ENCODE measurements at places on chromosomes 7 and 10.

- no peak for DNase-seq
Observed at GRCh38 chr10:72523932-72524396, 101.9 kb downstream of the MICU1 start.

DNA sequence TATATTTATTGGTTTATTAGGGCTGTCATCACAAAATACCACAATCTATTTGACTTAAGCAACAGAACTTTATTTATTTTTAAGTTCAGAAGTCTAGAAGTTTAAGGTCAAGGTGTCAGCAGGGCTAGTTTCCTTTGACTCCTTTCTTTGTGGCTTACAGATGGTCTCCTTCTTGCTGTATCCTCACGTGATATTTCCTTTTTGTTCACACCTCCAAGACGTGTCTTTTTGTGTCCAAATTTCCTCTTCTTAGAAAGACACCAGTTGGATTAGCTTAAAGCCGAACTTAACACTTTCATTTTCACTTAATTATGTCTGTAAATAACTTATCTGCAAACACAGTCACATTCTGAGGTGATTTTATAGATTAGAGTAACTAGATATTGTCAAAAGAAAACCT, 631.4 kb upstream of the POT1 start:
- no peak for DNase-seq

GRCh38 chr7:30595436-30596013, 847 bp downstream of the GARS1 start:
- peak; percentile 4 for DNase-seq

- no peak for DNase-seq
Observed at GRCh38 chr10:17888189-17888588, 63.5 kb upstream of the SLC39A12 start.

GRCh38 chr10:17348501-17349349, 105.7 kb downstream of the ST8SIA6 start:
- no peak for DNase-seq

DNA sequence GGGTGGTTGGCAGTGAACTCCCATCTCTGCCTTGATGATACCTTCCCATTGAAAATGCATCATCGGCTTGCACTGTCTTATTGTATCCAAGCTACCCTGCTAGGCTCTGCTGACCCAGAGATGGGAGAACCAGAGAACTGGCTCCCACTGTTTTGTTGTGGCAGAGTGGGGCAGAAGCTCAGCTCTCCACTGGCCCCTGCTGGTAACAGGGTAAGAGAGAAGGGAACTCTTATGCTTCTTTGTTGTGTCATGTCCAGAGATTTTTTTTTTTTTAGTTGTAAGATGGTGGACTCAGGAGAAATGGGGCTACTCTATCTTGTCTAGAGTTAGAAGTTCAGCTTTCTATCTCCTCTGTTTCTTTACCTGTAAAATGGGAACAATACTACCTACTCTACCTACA, 100.5 kb upstream of the SDK1 start:
- DNase-seq: no peak

- DNase-seq: no peak
Observed at GRCh38 chr7:132745510-132745909, 169.2 kb upstream of the PLXNA4 start.

DNA sequence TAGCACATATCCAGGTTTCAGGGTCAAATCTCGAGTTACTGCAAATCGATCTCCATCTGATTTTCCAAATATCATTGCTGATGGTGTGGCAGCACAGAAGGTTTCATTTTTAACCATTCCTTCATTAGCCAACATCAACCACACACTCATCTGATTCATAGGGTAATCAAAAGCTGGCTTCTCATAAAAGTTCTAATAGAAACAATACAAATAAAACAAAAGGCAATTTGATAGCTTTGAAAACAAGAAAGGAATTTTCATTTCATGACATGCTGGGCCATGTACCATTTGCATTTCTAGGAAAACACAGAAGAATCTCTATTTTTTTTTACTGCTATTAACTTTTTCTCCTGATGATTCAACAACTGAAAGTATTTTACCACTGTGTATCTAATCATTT, 147.7 kb upstream of the SLC26A5 start:
- DNase-seq: no peak

GRCh38 chr7:155959894-155960293, 147.6 kb upstream of the SHH start:
- no peak for DNase-seq

DNA sequence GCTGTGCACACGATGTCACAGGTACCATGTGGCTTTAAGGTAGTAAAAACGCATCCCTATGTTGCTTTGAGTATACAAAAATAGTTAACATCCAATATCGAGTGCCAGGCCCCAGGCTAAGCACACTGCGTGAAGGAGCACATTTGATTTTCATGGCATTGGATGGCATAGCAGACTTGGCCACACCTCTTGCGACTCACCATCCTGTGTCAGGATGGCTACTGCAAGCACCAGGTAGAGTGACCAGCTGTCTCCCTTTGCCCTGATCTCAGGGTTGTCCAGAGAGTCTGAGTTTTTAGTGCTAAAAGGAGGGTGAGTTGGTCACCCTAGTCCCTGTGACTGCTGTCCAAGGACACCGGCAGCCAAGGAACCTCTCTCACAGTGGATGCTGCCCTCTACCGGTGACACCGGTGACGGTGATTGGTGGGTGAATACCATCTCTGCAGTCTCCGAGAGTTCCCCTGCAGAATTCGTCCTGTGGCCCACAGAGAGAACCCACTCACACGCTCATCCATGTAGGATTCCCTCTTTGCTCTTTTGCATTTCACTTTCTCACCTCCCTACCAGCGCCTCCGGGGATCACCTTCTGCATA, 76.1 kb downstream of the BICC1 start:
- DNase-seq: no peak

DNA sequence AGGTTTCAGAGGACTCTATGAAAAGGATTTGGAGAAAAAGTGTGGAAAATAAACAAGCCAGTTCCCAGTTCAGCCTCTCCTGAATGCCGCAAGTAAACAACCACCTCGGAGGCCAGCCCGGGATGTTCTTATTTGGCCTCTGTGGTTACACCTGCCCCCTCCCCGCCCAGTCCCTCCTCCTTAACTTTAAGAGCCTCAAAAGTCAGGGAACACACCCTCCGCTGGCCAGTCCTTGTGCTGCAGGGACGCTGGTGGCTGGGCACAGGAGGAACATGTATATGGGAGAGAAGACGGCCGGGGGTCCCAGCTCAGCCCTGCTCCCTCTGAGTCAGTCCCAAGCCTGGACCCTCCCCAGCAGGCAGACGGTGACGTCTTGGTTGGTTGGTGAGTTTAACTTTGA, 6.1 kb downstream of the CHST3 start:
- no peak for DNase-seq
